ENCODE measurements at places on chromosomes 16 and 17.
A peak's percentile ranks its signal among the peaks of the same experiment; 100 is the strongest.

- DNase-seq, result no peak
Measured at GRCh38 chr17:63419949-63420867, 25.9 kb downstream of the CYB561 start.

- DNase-seq, result no peak
Measured at GRCh38 chr16:63735456-63735855, 1386.4 kb downstream of the CDH11 start.

GRCh38 chr16:69787883-69788282, 25.8 kb downstream of the WWP2 start:
- DNase-seq, result no peak

GRCh38 chr17:72363089-72363610, 242.3 kb downstream of the SOX9 start:
- no peak for DNase-seq

- no peak for DNase-seq
Measured at GRCh38 chr17:14859542-14859941, 405.6 kb downstream of the PMP22 start.

DNA sequence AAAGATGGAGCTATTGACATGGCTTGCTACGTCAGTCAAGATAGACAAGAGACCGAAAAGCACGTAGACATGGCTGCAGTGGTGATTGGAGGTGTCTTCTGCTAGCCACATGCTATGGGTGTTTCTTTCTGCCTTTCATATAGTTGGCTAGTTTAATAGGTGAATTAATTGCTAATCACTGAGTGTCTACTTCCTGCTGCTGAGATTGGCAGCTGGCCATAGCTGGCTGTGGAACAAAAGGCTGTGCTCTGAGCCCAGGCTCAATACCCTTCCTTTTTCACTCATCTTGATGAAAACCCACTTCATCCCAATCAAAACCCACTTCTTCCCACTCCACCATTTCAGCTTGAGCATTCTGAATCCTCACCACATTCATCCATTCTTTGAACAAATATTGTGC, 221.4 kb upstream of the MAF start:
- DNase-seq, result no peak

GRCh38 chr17:67837965-67838364, 12.7 kb downstream of the BPTF start:
- DNase-seq, result no peak

- no peak for DNase-seq
Measured at GRCh38 chr17:27622986-27623385, 8.0 kb upstream of the LGALS9 start.

- no peak for DNase-seq
Measured at GRCh38 chr17:73768691-73769090, 124.4 kb upstream of the SDK2 start.

GRCh38 chr17:78356101-78356713, 3.7 kb downstream of the SOCS3 start:
- peak; percentile 80 for DNase-seq

GRCh38 chr17:77251622-77252183, 110.9 kb downstream of the SEC14L1 start:
- no peak for DNase-seq

DNA sequence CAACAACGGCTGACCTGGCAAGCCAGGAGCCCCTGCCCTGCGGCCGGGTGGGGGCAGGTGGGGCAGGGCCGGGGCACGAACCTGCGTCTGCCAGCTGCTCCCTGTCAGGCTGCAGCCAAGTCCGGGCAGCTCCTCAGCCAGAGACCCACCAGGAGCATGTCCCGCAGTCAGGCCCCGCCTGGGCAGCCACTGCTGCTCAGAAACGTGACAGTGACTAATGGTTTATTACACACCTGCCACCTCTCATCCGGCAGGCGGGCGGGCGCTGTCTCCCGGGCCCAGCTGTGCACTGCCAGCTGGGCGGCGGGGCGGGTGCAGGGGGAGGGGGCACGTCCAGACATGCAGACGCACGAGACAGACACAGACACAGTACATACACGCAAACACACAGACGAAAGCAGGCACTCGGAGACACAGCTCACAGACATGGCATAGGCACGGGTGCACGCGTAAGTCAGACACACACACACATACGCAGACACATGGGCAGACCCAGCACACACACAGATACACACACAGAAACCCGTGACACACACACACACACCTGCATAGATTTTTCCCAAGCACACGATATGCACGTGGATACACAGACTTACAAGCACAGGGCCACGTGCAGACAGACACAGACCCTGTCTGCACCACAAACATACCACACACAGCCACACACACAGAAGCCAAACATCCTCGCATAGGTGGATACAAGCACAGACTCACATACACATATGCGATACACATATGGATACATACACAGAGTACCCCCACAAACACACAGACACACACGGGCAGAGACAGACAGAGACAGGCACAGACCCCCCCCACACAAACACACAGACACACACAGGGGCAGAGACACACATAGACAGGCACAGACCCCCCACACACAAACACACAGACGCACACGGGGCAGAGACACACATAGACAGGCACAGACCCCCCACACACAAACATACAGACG, 248.3 kb upstream of the CIBAR2 start:
- DNase-seq, result no peak

DNA sequence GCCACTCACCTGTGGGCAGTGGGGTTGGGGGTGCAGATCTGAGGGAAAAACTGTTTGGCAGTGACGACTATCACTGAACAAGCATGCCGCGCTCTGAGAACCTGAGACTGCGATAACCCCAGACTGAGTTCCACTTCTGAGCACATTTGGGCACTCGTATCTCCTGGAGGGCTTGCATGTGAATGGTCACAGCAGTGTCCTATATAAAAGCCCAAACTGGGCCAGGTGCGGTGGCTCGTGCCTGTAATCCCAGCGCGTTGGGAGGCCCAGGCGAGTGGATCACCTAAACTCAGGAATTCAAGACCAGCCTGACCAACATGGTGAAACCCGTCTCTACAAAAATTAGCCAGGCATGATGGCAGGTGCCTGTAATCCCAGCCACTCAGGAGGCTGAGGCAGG, 18.7 kb downstream of the ATP2C2 start:
- no peak for DNase-seq

- DNase-seq, result no peak
Measured at GRCh38 chr16:82880346-82880745, 253.6 kb downstream of the CDH13 start.

DNA sequence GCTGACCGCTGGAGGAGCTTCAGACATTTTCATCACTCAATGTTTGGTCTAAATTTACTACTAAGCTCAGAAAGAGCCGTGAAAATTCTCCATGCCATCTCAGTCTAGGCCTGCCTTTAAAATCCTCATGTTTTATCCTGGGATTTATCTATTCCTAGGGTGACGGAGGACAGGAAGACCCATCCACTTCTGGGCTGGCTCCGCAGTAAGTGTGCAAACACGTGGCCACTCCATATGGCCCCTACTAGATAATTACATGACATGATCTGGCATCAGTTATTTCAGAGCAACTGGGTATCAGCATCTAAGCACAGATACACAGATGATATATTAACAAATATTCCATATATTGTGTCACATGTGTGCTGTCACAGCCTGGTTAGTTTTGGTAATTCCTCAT, 77.8 kb upstream of the HS3ST4 start:
- no peak for DNase-seq

DNA sequence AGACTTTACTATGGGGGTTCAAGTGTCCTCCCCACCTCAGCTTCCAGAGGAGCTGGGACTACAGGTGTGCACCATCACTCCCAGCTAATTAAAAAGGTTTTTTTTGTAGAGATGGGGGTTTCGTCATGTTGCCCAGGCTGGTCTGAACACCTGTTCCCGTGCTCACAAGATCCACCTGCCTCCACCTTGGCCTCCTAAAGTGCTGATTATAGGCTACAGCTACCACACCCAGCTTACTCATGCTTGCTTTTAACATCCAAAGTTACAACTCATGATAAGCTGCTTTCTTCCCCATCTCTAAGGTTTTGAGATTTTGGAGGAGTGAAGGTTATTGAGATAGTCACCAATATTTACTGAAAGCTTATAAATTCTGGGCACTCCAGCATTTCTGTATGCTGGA, 2.6 kb downstream of the NUP88 start:
- DNase-seq, result no peak

- no peak for DNase-seq
Measured at GRCh38 chr17:75270966-75271232, at the start of gene MIF4GD. MIF4GD (minus strand) TSS chr17:75271231; CDS start chr17:75270195, 1,036 bp downstream.

DNA sequence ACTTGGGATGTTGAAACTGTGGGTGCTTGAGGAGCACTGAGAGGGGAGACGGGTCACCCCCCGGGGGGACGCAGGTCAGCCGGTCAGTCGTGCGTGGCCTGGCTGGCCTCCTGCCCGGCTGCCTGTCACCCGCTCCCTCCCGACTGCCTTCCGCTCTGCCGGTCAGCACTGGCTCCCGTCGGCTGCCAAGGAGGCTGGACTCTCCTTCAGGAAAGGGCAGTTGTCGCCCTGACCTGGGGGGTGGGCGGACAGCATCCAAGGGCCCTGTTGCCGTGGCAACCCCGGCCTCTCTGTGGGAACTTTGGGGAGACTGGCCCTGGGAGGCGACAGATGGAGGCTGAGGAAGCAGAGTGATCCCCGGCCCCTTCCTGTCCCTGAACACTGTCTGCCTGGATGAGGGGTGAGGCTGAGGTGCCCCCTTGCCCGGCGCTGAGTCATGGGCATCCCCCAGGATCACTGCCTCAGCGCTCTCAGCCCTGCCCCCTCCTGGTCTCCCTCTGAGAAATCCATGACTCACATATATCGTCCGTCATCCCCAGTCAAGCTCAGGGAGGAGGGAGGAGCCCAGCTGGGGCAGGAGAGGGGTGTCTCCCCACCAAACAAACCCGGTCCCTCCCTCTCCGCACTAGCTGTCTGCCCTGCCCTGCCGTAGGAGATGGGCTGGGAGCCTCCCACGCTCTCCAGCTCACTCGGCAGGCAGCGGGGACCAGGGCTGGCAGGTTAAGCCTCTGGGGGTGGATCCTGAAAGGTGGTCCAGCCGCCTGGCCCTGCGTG, at the start of gene ADGRG1:
TSS of gene ADGRG1 (plus strand) at position 623 of the 774 bp plus-strand sequence. CDS start 21,658 bp downstream, outside the sequence.
- DNase-seq, result peak; percentile 88

DNA sequence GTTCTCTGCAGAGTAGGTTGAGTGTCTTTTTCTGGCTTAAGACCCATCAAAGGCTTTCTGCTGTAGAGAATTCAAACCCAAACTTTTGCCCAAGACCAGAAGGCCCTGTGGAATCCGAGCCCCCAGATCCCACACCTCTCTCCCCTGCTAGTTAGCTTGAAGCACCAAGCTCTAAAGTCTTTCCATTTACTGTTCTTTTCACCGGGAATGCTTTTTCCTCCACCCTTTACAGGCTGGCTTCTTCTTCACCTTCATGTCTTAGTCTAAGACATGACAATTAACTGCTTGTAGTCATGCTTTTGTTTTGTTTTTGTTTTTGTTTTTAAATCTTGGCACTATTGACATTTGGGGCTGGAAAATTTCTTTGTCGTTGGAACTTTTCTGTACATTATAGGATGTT, 15.5 kb downstream of the HSD17B2 start:
- no peak for DNase-seq

- DNase-seq, result no peak
Measured at GRCh38 chr17:42784811-42785592, 4.6 kb downstream of the WNK4 start.

DNA sequence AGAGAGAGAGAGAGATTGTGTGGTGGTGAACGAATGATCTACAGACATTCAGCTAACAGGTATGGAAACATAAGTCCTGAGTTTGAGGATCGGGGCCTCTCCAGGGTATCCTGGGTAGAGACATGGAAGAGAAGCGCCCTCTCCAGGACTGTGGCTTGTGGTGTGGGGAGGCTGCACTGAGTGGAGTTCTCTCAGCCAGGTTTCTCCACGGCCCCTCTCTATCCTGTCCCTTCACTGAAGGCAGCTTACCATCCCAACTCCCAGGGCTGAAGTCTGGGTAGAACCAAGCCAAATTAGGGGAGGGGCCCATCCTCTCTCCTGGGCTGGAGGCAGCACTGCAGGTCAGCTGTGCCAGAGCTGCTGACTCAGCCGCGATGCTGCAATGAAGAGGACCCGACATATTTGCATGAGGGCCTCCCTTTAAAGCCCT, 6.2 kb downstream of the C1QL1 start:
- no peak for DNase-seq

GRCh38 chr17:57391076-57391825, 134.9 kb downstream of the MSI2 start:
- DNase-seq, result peak; percentile 41

DNA sequence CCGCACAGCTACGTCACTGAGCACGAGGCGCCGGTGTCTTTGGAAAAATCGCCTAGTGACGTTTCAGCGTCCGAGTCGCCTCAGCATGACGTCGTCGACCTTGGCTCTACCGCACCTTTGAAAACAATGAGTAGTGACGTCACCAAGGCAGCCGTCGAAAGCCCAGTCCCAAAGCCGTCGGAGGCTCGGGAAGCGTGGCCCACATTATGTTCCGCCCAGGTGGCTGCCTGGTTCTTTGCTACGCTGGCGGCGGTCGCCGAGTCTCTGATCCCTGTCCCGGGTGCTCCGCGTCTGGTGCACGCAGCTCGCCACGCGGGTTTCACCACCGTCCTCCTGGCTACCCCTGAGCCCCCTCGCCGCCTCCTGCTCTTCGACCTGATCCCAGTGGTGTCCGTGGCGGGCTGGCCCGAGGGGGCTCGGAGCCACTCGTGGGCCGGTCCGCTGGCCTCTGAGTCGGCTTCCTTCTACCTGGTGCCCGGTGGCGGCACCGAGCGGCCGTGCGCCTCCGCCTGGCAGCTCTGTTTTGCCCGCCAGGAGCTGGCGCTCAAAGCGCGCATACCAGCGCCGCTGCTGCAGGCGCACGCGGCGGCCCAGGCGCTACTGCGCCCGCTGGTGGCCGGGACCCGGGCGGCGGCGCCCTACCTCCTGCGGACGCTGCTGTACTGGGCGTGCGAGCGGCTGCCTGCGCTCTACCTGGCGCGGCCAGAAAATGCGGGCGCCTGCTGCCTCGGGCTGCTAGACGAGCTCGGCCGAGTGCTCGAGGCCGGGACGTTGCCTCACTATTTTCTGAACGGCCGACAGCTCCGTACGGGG, 1.5 kb downstream of the TMEM102 start:
- no peak for DNase-seq

DNA sequence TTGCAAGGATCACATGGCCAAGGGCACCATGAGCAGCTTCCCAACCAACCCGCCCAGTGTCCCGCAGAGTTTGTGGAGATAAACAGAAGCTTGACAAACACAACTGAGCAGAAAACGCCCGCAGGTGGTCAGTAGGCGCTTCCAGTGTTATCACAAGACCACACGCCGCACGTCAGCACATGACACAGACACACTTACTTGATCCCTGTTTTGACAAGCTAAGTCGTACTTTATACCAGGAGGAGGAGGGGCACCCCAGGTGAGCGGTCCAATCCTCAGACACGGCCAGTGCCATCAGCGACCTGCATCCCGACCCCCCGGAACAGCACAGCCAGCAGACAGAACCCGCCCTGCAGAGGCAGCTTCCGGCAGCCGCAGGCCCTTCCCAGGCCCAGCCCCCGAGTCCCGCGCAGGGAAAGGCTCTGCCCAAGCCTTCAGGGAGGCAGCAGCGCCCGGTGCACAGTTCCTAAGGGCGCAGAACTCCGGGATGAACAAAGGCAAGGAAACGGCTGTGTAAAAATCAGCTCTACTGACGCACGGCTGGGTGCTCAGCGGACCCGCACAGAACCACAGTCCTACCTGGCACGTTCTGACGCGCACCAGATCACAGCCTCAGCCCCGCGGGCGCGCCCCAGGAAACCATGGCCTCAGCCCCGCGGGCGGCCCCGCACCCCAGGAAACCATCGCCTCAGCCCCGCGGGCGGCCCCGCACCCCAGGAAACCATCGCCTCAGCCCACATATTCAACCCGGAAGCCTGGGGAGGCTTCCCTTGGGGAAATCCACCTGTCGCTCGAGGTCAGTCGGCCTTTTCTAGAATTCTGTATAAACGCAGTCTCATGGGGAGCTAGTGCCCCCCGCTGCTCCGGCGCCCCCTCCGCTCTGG, 27.8 kb downstream of the AXIN1 start:
- no peak for DNase-seq

GRCh38 chr17:36937001-36937958, at the start of gene LHX1:
LHX1 (plus strand) TSS chr17:36937475; CDS start chr17:36938198, 723 bp downstream.
- no peak for DNase-seq

All from skeletal muscle cell (primary cell).